Effector CD8-positive, alpha-beta T cell (primary cell): ENCODE measurements at places on chromosomes 6 and 20.

DNA sequence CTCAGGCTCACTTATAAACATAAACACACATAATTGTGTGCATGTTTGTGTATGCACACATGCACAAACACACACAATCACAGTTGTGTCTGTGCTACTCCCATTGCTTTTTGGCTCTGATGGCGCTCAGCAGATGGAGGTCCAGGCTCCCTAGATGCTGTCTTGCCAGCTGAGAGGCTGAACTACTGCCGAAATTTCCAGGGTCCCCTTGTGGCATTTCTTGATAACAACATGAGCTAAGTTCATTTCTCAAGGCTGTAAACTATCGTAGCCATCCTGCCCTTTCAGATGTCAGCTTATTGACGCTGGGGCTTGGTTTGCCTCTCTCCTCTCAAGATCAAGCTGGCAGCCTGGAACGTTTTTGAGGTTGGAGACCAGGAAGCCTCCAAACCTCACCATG, 313.9 kb upstream of the RNF24 start:
- DNase-seq = no peak

- no peak for DNase-seq
Measured at GRCh38 chr6:168516944-168517741, 76.2 kb downstream of the SMOC2 start.

DNA sequence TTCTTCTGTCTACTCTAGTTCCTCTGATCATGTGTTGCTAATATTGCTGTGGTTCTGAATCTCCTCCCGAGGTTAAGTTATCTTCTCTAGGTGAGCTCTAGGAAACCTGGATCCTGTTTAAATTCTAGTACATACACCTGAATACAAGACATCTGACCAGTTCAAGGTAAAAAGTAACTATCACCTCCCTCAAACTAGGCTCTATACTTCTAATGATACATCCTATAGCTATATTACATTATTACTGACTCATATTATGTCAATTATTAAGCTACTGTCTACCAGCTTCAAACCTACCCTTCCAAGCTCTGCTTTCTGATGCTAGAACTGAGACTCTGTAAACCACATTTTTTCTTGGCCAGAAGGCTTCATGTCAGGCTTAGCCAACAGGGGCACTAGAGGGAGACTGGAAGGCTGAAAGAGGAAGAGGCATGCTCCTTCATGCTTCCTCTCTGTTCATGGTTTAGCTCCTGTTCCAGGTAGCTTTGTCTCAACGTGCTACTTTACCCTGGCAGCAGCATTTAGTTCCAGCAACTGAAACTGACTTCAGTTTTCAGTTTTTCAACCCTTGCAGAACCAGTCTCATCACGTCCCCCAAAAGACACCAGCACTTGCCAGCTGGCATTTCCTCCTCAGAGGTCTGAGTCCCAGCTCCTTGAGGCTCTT, 148.4 kb upstream of the TOP1 start:
- DNase-seq = no peak

DNA sequence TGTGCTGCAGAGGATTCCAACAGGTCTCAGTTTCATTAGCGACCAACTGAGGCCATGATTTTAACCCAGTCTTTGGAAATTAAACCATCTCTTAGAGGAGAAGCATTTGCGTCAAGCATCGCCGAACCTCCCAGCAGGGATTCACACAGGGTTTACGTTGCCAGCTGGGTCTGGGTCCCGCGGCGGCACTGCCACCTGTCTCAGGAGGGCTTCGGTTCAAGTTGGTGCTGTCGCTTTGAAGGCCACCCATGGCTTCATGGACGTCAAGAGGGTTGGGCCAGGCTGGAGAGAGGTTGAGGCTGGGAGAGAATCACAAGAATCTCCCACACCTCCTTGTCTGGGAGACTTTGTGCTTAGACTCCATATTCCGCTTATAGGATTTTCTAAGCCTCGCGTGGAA, 43.0 kb upstream of the FRMD1 start:
- no peak for DNase-seq

DNA sequence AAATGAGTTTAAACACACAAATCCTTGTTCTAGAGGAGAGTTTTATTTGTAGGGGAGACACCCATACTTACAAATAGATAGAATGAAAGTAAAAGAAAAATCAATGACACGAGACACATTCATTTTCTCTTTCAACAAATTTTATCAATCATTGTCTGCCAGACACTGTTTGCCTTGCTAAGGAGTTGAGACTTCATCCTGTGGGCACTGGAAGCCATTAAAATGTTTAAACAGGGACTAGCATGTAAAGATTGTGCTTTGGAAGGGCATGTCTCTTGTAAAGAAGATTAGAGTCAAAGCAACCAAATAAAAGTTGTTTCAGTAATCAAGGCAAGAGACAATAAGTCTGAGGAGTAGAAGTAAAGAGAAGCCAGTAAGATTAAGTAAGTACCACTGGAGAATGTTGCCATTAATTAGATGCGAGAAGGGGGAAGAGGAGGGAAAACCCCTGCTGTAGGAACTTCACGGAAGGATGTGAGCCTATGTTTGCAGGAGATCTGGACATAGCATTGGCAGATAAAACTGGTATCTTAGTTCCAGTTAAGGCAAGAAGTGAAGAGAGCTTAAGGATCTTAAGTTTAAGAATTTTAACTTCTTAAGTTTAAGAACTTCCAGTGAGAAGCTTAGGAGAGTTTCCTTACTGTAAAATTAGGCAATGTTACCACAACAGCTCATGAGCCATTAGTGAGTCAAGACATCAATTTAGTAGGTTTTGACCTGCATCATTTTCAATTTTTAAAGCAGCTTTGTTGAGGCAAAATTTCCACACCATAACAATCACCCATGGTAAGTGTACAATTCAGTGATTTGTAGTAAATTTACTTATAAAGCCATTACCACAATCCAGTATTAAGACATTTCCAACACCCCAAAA, 117.0 kb upstream of the UST start:
- no peak for DNase-seq

GRCh38 chr6:69007781-69008180, 372.7 kb downstream of the ADGRB3 start:
- DNase-seq = no peak

DNA sequence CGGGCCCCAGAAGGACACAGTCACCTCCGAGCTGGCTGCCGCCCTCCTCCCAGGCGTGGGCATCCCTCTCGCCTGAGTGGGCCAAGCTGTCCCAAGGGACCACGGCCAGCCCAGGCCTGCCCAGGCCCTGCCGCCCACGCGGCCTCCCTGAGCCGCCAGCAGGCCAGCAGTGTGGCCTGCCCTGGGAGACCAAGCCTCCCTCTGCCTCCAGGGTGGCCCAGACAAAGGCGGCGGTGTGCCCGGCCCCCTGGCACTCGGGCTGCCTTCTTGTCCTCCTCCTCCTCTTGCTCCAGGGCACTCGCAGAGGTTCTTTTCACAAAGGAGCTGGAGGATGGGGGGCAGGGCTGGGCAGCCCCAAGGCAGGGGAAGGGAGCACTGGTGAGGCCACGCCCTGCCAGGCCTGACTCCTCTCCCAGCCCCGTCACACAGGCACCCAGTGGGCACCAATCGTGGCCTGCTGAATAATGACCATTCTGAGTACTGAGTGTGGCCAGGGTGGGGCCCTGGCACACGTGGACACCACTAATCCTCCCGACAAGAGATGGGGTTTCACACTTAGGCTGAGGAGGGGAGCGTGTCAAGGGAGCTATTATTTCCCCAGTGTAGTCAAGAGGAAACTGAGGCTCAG, 25.3 kb downstream of the NOL4L start:
- no peak for DNase-seq

DNA sequence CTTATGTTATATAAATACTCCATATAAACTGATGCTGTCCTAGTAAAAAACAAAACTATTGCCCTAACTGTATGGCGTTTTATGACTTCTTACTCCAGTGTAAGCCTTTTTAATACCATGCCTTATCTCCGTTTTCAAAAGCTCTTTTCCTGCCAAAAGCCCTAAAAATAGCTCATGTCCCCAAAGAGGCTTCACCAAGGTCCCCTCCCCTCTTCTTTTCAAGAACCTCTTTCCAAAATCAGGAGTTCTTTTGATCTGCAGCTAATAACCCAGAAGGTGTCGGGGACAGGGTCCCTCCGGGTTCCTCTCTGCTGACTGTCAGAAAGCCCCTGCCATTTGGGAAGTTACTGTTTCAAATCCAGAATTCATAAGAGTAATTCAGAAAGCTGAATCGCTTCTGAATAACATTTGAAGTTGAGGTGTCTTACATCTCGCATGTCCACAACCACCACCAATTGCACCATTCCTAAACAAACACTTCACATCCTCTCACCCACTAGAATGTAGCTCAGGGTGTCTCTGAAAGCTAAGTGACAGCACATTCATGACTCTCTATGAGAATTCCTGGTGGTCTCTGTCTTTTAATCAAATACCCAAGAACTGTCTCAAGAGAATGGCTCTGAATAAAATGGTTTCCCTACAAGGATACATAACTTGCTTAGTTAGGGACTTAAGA, 13.3 kb downstream of the TASP1 start:
- no peak for DNase-seq

DNA sequence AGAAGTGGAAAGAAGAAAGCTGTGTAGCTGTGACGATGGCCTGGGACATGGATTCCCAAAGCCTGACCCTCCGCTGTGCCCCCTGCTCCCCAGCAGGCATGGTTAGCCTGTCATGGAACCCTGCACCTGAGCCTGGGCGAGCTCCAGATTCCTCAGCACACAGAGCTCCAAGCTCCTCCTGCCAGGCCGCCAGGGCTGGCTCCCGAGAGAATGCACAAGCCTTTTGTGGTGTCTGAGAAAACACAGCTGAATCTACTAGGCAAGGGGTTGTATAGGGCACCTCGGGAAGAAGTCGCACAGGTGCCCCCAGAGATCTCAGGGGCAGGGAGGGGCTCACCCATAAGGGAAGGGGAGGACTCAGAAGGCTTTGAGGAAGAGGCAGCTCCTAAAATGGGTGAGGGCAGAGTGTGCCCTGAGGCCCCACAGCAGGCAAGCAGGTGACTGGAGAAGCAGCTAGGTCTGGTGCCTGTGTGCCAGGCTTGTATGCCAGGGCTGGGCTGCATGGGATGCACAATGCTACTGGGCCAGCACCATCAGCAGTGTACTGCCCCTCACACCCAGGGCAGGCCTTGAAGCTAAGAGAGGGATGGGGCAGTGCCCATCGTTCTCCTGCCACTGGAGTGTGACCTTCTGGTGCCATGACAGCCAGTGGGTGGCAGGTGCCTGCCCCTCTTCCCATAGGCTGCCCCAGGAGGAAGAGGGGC, 64.3 kb upstream of the CD93 start:
- DNase-seq = no peak

GRCh38 chr6:30818391-30818841, 65.9 kb upstream of the DDR1 start:
- no peak for DNase-seq

DNA sequence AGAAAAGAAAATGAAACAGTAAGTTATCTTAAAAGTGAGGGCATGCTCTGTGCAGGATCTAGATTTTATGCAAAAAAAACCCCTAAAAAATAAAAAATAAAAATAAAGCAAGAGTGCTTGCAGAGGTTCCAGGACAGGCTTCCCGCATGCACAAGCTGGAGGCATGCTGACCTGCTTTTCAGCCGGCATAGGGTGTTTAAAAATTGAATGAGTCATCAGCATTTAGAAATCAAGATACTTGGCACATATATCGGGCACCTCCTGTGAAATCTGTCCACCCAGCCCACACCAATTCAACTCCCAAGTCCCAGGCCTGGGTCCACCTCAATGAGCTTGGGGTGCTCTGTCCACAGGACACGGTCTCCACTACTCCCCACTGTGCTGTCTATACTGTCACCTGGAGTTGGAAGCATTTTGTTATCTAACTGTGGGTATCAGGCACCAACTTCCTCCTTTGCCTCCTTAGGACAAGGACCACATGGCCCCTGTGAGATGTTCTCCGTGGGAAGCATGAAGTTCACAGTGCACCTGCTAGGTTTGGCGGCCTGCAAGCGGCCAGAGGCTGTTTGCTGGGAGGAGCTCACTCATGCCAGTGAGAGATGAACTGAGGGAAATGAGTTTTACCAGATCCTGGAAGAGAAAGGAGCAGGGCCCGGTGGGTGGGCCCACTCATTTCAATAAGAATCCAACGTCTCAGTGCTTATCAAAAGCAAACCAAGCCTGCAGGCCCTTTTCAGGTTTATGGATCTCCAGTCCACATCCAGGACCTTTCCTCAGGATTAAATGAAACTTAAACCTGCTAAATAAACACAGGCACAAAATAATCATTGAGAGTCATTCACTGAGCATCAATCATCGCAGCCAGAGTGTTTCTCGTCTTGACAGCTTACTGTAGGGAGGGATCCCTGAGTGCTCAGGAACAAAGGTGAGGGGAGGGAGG, 121.1 kb downstream of the FOXA2 start:
- DNase-seq = no peak

GRCh38 chr20:37681384-37682112, 12.3 kb upstream of the CTNNBL1 start:
- no peak for DNase-seq

DNA sequence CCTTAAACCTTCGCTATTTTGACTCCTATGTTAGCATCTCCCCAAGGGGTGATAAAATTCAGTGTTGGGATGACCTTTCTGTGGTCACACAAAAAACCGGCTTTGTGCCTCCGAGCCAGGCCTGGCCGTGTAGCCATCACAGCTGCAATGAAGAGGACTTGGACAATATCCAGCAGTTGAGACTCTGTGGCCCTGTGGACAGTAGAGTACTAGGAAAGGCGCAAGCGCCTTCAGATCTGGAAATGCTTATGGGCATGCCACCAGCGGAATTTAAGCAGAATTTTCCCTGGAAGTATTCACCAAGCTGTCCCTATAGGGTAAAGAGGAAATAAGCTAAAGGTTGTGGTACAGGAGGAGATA, 63.3 kb upstream of the SLC2A12 start:
- no peak for DNase-seq

GRCh38 chr6:135236732-135237131, 55.6 kb downstream of the MYB start:
- DNase-seq = no peak

GRCh38 chr6:84136364-84137050, 90.9 kb downstream of the CEP162 start:
- no peak for DNase-seq

- DNase-seq = no peak
Measured at GRCh38 chr6:138372711-138373463, 4.8 kb upstream of the SMIM28 start.

GRCh38 chr20:34940081-34940481, 15.5 kb downstream of the GSS start:
- DNase-seq = no peak

GRCh38 chr6:140441256-140441655, 1066.8 kb upstream of the CITED2 start:
- no peak for DNase-seq

DNA sequence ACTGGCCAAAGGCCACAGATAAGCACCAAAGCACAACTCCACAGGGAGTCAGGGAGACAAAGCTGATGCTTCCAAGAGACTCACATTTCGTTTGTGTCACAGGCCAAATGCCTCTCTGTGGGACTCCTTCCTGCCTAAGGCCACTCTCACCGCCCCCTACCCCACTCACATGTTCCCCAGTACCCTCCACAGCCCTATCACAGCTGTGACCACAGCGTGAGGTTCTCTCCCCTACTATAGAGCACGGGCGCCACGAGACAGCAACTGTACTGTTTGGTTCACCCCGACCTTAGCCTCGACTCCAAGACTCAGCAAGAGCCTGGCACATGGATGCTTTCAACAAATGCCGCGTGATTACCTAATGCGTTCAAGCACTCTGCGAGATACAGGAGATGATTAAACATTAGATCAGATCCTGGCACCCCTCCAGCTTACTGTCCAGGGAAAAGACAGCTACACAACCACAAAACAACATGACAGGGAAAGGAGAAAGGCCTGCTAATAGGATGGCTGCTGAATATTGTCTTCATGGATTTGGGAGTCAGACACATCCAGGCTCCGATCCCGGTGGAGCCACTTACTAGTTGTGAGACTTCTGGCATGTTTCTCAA, 105.5 kb downstream of the AGPAT4 start:
- DNase-seq = no peak
